ENCODE measurements at places on chromosomes 4 and X.
A peak's percentile ranks its signal among the peaks of the same experiment; 100 is the strongest.

- peak; percentile 42 for DNase-seq
Observed at GRCh38 chrX:53128097-53128749, 34.3 kb downstream of the KANTR start.

DNA sequence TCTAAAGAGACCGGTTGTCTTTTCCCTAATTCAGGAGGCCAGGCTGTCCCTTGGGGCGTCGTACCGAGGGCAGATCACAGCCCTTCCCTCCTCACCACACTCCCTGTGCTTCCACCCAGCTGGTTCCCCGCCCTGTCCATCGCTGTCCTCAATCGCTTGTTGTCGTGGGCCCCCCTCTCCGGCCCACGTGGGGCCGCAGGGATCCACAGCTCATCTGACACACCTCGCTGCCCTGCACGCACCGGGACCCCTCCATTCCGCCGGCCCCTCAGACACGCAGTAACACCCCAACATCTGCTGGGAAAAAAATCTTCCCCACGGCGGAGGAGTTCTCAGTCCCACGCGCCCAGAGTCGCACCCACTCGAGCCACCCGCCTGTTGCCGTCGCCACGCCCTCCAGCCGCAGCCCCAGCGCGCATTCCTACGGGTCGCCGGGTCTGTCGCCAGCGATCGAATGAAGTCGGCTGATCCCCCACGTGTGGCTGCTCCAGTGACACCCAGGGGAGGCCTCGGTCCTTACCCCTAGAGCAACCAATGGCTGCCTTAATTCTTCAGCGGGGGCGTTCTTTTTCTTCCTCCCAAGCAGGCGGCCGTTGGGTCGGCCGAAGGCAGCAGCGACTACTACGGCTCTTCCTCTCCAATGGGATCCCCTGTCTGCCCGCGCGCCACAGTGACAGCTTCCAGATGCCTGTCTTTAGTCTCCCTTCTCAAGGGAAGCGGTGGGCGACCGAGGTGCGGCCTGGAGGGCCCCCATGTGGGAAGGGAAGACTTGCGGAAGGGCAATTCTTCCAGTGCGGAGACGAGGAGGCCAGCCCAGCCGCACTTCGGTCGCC lies 893 bp upstream of the SEPTIN11 start:
- peak; percentile 45 for DNase-seq

GRCh38 chr4:123233136-123233768 lies 163.3 kb upstream of the SPRY1 start:
- DNase-seq: no peak

DNA sequence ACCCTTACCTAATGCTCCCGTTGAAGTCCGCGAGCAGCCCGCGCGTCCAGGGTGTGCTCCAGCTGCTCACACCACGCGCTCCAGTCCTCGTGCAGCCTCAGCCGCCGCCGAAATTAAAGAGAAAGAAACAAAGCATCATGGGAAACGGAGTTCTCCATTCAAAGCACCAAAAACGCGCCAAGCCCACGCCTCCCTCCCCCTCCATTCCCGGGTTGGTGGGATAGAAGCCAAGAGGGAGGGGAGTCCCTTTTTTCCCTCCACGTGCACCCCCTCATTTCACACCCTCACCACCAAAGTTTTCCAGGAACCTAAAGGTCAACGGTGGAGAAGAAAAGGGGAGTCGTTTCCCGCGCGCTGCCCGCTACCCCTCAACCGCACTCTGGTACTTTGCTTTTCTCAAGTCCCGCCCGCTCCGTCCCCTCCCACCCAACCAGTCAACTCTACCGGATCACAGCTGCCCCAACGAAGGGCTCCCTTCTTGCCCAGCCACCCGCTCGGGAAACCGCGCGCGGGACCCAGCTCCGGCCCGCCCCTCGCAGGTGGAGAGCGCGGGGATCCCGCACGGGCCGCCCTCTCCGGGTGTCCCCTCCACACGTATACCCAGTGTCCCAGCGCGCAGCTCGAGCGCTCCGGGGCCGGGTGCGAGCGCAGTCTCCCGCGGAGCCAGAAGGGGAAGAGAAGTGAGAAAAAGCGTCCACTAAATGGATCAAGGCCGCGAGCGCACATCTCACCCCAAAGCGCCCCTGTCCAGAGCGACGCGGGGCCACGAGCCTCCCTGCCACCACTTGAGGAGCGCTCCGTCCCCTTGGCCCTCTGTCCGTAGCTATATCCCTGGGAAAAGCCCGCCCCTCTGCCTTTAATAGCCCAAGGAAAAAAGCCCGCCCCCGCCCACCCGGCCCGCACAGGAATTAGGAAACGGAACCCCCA lies 65.1 kb upstream of the CCDC160 start:
- no peak for DNase-seq

- DNase-seq: no peak
Observed at GRCh38 chrX:99939883-99940232, 470.2 kb downstream of the PCDH19 start.

- DNase-seq: no peak
Observed at GRCh38 chr4:8916906-8917305, 45.3 kb upstream of the HMX1 start.

- no peak for DNase-seq
Observed at GRCh38 chr4:1349359-1350168, 2.6 kb downstream of the UVSSA start.

- peak; percentile 6 for DNase-seq
Observed at GRCh38 chrX:31036895-31037294, 34.9 kb downstream of the FTHL17 start.

DNA sequence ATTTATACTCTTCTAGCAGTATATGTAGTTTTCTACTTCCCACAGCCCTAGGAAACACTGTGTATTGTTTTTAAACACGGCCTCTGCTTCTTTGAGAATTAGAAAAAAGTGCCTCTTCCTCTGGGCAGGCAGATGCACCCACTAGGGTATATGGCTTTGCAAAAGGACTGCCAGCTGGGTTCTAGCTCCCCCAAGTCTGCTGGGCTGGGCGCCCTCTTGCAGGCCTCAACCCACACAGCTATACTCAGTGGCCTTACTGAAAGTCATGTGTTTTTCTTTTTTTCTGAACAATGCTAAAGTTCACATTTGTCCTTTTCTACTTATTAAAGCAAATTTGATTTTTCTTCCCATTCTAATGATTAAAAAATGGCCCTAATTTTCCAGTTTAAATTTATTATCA lies 35.5 kb upstream of the BMPR1B start:
- no peak for DNase-seq

DNA sequence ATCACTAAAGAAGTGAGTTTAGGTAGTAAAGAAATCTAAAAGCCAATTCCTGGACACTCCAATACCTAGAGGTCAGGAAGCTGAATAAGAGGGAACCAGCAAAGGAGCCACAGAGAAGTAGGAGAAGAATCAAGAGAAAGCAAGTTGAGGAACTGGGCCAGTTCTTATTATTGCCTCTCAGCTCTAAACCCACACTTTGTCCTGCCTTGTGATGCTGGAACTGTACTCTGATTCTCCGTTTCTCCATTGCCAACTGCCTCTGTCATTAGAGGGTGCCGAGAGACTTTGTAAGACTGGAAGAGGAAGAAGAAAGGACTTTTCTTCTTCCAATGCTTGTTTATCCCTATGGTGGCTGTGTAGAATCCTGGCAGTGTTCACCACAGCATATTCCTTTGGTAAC lies 38.6 kb downstream of the NSUN7 start:
- DNase-seq: no peak

GRCh38 chr4:128289523-128290158 lies 2.0 kb upstream of the PGRMC2 start:
- DNase-seq: no peak

DNA sequence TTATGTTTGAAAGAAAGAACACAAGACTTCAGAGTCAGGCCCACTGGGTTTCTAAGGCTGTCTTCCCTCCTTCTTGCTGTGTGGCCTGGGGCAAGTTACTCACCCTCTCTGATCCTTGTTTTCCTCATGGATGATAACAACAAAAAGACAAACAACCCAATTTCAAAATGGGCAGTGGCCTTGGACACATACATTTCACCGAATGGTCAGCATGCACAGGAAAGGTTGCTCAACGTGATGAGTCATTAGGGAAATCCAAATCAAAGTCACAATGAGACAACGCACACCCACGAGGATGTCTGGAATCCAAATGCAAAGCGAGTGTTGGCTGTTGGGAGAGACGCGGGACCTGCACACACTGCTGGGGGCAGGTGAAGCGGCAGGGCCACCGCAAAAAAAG lies 50.8 kb upstream of the PPP2R2C start:
- DNase-seq: no peak

GRCh38 chr4:47222276-47222675 lies 190.9 kb downstream of the GABRB1 start:
- no peak for DNase-seq

DNA sequence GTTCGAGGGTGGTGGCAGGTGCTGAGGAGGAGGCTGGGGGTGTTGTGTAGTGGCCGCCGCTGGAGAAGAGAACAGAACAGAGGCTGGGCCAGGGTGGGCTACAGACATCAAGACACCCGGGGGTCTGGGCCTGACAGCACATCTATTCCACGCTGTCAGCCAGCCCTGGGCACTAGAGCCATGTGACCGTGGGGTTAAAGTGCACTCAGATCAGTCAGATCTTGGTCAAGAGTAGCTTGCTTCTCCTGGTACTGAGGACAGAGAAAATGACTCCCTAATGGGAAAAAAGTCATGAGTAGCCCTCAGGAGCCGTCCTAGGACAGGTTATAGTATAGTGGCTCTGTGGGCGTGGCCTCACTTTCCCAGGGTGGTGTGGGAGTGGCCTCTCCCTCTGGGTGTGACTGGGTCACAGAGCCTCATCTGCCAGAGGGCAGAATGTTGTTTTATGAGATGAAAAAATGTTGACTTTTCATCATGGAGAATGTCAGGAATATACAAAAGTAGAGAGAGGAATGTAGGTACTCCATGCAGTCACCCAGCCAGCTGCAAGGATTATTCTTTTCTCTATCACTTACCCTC lies 19.4 kb downstream of the TRMT44 start:
- no peak for DNase-seq

GRCh38 chrX:26032111-26032912 lies 105.8 kb upstream of the MAGEB18 start:
- DNase-seq: no peak

DNA sequence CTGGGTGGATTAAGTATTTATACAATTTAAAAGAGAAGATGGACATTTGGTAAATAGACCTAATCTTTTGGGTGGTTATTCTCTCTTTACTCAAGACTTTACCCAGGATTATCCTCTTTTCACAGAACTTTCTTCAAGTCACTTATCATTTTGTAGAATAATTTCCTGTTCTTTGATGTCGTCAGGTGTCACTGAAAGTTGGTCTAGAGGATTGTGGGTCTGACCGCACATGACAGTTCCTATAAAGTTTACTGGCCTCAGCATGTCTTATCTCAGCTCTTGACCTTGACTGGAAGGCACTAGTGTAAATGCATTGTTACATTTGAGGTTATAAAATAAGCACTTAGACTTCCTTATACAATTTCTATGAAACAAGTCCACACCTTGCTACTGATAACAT lies 139.9 kb upstream of the SLC4A4 start:
- DNase-seq: no peak

- no peak for DNase-seq
Observed at GRCh38 chrX:104864296-104864695, 298.3 kb downstream of the IL1RAPL2 start.

GRCh38 chr4:155565330-155565729 lies 101.3 kb upstream of the GUCY1A1 start:
- DNase-seq: no peak

DNA sequence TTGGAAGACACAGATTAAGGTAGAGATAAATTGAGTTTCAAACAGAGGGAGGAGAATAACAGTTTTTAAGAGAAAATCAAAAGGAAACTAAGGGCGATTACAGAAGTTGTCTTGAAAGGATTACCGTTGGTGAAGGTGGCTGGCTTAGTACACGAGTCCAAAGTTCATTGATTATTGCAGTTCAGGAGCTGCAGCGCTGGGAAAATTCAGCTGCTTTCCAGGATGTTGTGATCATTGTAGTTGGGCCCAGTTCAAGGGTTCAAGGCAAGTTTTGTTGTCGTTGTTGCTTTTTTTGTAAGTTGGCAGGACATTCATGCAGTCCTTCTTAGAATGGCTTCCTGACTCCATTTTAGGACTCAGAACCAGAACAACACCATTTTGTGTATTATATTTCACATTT lies 461.7 kb downstream of the RAPGEF2 start:
- DNase-seq: no peak

DNA sequence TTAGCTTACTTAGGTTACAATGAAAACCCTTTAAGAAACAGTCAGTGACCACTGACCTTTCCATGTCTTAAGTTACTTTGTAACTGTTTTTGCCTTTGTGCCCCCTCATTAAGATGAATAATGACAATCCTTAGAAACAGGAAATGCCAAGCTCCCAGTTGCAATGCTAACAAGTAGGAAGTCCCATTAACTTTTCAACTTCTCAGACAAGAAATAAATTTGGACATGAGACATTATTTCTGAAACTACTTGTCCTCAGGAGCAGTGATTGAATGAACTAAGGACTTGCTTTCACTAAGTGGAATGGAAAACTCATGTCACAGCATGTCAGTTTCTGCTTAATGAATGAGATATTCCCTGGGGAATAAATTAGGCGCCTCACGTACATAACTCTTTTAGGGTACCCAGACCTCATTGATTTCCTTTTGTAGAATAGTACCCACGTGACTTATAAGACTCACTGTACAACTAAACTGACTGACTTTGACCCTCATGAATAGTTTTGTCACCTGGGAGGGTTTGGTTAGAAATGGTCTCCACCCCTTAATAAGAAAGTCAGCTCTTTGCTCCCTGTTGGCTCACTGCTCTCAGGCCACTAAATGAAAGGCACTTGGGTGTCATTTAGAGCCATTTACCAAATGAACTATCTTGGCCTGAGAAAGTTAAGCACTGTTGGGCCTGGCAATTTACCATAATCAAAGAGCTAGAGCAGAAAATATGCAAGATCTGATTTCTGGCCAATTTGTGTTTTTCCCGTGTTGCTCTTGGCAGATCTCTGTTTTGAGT lies 383.9 kb downstream of the RPA4 start:
- no peak for DNase-seq

DNA sequence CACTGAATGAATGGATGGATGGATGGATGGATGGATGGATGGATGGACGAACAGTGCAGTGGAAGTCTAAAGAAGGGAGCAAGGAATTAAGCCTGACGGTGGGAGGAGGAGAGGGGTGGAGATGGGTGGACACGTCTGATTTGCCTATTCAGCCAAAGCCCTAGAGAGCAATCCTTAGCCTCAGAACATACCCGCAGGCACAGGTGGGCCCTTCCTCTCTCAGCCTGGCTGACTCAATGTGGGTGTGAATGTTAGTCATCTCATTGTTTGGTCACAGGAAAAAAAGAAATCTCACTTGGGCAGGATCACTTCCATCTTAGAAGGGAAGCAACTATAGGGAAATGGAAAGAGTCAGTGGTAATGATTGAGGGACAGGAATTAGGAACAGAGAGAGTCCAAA lies 165.9 kb downstream of the PJA1 start:
- no peak for DNase-seq

- no peak for DNase-seq
Observed at GRCh38 chrX:97030947-97031346, 147.2 kb downstream of the RPA4 start.

Measured in GM04503 (cell line).